Stimulated activated CD8-positive, alpha-beta memory T cell treated with anti-CD3 and anti-CD28 coated beads, Interleukin-2, amount 100 ng/mL, for 1 hour (primary cell): ENCODE measurements at places on chromosomes 12 and 14.

DNA sequence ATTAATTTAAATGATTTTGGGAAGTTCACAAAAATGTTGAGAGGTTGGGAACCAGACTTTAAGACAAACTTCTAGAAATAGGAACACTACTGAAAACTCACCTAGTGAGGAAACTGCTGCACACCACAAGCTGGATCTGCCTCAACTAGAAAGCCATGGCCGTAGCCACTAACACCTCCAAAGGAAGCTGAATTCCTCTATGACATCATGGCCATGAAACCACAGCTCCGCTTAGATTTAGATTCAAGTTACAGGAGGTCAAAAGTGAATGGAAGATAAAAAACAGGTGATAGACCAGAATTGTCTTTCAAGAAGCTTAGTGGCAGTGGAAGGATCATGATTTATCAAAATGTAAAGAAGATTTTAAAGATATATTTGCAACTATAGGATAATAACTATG lies 208.8 kb upstream of the ALG10 start:
- DNase-seq = no peak

GRCh38 chr12:63764481-63764880 lies 15.2 kb upstream of the RXYLT1 start:
- DNase-seq = no peak

- DNase-seq = peak; percentile 45
Observed at GRCh38 chr14:61337893-61338292, 16.5 kb downstream of the PRKCH start.

- DNase-seq = no peak
Observed at GRCh38 chr12:19131025-19131444, 1.5 kb downstream of the PLEKHA5 start.

GRCh38 chr14:100894416-100894815 lies 9.1 kb downstream of the RTL1 start:
- DNase-seq = no peak

DNA sequence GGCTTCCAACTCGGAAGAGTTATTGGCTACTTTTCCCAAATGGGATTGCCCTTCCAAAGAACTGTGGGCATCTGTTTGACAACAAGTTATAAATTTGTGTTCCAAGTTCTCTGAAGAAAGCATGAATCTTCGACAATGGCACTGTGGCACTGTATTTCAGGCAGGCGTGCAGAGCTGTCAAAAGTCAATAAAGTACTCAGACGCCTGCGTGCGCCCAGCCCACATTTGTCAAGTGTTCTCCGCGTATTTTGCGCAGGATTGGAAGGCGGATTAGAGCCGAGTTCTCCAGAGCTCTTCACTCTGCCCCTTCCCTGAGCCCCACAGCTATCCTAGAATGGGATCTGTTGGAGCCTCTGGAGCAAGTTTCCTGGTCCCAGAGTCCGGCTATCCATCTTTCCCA lies 103.2 kb downstream of the SLC25A47 start:
- no peak for DNase-seq

DNA sequence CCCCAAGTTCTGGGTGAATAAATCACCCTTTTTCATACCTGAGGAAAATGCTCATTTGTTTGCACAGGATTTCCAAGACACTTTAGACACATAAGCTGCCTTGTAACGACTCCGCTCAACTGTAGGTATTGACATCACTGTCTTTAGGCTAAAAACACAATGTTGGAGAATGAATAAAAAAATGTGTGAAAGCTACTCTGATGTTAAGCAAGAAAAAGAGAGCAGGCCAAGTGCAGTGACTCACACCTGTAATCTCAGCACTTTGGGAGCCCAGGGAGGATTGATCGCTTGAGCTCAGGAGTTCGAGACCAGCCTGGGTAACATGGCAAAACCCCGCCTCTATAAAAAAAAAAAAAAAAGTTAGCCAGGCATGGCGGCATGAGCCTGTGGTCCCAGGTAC lies 11.1 kb upstream of the CIPC start:
- no peak for DNase-seq

DNA sequence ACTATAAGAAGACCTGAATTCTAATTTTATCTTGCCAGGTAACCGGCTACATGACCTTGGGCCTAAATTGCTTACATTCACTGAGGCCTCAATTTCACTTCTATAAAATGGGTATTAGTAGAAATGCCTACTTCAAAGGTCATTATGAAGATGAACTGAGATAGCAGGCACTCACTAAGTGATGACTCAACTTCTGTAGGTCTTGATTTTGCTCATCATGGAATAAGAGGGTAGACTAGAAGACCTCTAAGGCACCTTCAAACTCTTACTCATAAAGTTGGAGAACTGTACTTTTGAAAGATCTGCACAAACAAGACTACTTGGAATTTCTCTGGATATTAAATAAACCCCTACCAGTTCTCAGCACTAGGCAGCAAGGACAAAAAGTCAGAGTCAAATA lies 39.3 kb upstream of the FRMD6 start:
- no peak for DNase-seq

DNA sequence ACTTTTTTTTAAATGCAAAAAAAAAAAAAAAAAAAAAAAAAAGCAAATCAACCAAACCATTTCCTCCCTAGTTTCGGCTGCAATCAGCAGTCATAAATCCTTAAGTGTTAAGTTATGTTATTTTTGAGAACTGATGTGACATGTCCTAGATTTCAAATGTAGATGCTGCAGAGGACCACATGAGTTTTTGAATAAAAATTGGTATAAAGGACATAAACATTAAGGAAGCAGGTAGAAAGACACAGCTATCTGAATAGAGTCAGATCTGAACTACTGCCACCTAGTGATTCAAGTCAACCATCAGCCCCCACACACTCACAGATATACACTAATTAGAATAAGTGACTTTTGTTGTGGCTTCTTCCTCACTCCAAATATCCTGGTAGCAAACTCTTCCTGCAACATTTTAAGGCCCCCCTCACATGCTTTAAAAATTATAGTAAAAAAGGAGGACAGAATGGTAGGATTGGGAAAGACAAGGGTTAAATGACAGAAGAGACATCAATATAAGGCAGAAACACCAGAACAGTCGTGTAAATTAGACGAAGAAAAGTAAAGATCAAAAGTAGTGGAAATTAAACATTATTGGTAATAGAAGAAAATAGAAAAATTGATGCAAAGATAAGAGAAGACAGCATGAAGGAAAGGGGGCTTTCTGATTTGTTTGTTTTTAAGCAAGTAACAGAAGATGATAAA lies 394.5 kb upstream of the ATP2B1 start:
- DNase-seq = no peak

DNA sequence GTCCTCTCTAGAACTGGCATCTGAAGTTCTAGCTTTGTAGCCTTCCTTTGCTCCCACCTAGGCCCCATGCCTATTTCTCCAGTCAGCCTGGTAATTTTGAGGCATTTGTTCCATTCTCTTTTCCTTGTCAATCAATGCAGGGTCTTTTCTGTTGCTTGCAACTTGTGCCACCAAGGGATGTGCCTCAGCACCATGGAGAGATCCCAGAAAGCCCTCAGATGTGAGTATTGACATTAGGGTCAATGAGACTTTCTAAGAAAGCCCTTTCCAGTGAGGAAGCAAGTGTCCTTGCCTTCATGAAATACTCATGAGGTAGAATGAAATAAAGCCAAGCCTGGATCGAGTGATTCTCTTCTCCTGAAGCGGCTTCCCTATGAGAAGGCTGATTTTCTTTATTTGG lies 213.9 kb downstream of the SLC15A4 start:
- DNase-seq = no peak

DNA sequence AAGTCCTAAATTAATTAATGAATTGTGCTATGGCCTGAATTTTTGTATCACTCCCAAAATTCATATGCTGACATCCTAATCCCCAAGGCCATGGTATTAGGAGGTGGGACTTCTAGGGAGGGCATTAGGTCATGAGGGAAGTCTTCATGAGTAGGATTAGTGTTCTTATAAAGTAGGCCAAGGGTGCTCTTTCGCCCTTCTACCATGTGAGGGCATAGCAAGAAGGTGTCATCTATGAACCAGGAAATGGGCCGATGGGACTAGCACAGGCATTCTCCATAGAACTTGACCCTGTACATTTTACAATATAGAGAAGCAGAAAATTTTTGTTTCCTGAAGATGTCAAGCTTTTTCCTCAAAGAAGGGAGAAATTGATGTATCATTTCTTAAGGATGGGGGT lies 12.5 kb downstream of the SYT10 start:
- no peak for DNase-seq

DNA sequence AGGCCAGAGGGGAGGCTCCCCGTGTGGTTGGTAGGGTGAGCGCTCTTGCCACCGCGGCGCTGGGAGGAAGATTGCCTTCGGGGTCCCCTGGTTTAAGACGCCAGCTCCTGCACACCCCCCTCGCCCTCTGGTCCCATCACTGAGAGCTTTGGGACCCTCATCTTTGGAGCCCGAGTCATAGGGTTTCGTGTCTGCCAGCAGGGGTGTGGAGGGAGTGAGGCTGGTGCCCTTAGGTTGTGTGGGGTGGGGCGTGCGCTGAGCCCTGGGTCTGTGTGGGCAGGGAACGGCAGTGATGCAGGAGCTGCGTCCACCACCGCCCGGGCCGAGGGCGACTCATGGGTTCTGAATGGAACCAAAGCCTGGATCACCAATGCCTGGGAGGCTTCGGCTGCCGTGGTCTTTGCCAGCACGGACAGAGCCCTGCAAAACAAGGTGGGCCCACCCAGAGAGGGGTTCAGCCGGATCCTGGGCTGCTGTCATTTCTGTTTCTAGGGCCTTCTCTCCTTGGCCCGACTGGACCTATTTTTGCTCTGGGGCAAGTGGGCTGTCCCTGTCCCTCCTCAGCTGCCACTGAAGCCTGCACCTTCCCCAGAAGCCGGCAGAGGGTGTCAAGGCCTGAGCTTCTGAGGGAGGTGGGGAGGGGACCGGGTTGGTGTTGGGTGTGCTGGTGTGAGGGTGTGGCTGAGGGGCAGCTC lies 12.1 kb downstream of the ACADS start:
- DNase-seq = no peak

DNA sequence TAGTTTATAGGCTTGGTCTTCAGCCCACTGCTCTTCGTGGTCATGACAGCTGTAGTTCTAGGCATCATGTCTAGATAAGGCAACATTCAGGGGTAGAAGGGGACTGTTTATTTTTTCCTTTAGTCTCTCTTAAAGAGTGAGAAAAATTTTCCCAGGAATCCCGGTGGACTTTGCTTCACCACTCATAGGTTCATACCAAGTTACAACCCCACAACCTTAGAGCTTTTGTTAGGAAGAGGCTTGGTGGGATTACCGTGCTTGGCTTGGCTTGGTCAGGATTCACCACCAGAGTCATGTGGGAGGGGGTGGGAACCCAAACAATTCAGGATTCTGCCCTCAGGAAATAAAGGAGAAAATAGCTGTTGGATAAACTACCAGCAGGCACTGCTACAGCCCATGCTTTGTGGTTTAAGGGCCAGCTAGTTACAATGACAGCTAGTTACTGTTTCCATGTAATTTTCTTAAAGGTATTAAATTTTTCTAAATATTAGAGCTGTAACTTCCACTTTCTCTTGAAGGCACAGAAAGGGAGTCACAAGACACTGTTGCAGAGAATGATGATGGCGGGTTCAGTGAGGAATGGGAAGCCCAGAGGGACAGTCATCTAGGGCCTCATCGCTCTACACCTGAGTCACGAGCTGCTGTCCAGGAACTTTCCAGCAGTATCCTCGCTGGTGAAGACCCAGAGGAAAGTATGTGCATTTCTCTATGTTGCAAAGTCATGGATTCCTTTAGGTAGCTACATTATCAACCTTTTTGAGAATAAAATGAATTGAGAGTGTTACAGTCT lies 25.9 kb upstream of the PAPLN start:
- DNase-seq = no peak

DNA sequence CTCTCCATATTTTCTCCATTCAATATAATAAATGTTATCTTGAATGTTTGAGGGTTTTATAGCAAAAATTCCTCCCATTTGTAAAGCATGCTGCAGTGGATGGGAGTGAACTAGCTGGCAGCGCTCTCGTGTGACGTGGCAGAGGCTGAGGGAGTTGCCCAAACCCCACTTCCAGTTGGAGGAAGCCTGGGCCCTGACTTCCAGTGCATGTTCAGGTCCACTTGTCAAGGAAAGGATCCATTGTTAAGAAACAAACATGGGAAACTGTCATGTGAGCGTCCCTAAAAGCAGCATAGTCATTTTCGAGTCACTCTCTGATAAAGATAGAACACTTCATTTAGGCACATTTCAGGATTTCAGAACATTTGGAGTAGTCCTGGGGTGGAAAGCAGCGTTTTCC lies 116.6 kb downstream of the SLC25A47 start:
- DNase-seq = no peak

- no peak for DNase-seq
Observed at GRCh38 chr14:52700701-52701172, 5.4 kb upstream of the ERO1A start.

DNA sequence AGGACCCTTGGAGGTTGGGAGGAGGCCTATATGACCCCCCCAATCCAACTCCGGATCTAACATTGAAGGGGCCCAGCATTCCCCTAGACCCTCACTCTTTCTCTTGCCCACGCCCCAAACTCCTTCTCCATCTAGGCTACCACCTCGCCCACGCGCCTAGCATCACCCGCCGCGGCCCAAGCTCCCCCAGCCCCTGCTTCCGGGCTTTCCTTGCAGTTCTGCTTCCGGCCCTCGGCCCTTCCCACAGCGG lies 445 bp downstream of the CERS5 start:
- no peak for DNase-seq

DNA sequence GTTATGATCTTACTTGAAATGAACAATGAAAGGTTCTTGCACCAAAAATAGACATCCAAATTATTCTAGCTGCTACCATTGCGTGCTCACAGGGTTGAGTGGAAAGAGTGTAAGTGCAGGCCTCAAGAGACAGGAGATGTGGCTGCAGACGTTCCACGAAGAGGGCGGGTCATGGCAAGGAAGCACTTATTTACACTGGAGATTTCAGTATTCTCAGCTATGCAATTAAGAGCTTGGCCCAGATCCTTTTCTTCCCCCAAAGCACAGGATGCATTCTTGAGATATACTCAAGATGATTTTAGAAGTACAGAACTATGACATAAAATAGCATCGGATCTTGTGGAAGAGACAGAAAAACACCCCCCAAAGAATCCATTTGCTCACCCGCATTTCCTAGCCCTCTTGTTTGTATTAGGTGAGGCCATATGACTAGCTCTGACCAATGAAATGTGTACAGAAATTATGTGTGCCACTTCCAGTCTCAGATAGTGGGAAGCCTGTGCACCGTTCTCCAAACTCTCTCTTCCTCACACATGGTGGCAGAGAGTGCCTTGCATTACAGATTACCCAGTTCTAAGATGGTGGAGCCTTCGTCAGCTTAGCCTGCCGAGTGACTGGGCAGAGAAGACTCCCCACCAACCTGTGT lies 261.4 kb downstream of the TTC8 start:
- DNase-seq = no peak

- DNase-seq = no peak
Observed at GRCh38 chr12:117686911-117687377, 281.8 kb downstream of the KSR2 start.

- DNase-seq = no peak
Observed at GRCh38 chr12:20445687-20446086, 77.3 kb downstream of the PDE3A start.

DNA sequence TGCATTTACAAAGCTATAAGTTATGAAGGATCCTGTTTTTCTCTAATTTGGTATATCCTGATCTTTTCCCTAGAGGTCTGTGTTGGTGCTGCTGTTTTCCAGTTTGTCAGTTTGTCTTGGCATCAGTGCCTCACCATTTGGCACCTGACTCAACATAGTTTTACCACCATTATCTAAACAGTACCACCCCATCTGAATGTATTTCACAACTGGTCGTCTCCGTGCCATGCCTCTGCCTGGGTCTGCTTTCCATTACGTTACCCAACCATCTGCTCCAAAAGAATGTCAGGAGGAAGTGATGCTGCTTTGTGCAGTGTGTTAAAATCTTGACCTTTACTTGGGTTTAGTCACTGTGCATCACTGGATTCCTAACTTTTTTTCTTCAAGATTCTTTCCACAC lies 129.3 kb upstream of the RASSF8 start:
- DNase-seq = no peak
